ENCODE measurements at places on chromosomes 7 and 10.

- DNase-seq = no peak
Observed at GRCh38 chr10:31930023-31930751, 1.6 kb upstream of the ARHGAP12 start.

DNA sequence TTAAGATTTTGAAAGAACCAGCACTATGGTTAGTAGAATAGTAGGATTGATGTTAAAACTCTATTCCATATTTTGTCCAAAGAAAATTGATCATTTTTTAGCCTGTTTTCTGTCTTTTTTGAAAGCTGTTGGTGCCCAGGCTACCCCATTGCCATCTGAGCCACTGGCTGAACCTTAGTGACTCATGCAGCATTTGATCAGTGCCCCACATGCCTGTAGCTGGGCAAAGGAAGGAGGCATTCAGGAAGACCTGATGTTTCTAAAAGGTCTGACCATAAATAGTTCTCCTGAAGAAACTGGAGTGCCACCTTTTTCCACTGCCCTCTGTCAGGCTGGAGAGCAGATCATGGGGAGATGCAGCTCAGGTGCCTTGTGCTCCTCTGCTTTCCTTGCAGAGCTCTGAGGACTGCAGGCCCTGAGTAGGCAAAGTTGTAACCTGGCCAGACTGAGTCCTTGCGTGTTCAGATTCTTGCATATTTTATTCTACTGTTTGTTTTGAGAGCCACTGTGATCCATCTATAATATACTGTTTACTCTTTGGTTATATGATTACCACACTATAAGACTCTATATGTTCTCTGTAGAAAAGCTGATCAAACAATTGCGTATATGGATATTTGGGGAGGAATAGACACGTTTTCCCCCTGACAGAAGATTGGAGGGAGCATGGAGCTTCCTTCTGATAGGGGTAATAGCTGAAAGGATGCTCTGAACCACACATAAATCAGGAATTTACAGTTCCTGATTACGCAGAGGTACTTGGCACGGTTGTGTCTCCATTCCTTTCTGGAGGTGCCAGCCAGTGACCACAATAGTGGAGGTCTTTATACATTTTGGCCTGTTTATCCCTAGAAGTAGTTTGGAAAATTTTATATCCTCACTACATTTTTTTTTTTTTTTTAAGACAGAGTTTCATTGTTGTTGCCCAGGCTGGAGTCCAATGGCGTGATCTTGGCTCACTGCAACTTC, 48.9 kb upstream of the GJD4 start:
- DNase-seq = no peak

DNA sequence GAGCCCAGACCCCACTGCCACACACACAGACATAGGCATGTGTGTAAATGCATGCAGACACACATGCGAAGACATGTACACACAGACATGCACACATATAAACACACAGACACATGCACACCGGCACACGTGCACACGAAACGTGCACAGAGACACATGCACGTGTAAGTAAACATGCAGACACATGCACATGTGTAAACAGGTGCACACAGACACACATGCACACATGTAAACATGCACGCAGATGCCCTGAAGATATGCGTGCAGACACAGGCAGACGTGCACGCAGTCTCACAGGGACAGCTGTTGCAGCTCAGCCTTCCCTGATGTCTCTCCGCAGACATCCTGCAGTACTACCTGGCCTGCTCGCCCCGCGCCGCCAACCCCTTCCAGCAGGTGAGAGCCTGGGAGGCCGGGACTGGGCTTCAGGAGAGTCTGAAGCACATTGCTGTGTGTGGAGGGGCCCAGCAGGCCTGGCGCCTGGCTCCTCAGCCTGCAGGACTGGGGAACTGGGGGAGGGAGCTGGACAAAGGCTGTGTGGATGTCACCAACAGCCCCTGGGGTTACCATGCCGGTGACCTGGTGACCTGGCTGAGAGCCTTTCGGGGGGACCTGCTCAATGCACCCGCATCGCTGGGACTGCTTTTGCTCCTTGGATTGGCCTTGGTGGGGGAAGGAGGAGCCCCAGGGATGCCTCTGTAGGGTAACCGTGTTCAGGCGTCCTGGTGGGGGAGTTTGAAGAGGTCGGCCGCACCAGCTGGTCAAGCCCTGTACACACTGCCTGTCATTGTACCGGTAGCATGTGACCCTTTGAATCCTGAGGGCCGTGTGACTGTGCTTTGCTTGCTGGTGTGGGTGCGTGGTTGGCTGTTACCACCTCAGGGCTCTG, 20.3 kb downstream of the TTYH3 start:
- DNase-seq = no peak

DNA sequence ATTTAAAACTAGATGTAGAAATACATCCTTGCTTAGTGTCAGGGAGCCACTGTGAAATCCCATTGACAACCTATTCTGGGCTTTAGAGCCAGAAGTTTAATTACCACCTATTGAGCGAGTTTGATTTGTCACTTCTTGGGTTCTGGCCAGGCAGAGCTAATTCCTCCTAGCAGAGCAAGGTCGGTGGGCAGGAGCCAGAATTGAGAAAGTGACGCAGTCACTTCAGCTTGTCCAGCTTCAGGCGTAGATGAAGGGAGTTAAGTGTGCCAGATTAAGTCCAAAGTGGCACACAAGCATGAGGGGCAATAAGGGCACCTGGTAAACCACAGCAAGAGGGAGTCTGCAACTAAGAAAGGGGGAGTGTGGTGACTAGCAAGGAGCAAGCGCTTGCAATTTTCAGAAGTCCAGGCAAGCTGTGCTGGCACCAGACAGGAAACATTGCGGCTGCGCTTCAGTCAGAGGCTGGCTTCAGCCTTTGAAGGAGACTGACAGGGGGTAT, 119.4 kb downstream of the ST7 start:
- no peak for DNase-seq

GRCh38 chr10:45640941-45641340, 31.6 kb downstream of the ZFAND4 start:
- DNase-seq = no peak

DNA sequence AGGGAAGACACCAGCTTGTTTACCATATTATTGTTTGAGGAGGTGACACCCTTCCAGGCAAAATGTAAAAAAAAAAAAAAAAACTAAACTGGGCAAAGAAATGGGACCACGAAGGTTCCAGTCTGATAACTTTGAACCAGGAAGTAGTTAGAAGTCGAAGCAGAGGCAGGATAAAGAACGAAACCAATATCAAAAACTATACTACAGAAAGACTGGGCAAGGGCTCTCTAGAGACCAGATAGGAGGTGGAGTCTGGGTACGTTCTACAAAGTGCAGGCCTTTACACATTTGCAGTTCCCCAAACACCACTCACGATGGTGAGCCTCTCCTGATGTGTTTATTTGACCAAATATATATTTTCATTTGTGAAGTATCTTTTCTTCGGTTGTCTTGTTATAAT, 125.7 kb upstream of the CDK1 start:
- DNase-seq = no peak

DNA sequence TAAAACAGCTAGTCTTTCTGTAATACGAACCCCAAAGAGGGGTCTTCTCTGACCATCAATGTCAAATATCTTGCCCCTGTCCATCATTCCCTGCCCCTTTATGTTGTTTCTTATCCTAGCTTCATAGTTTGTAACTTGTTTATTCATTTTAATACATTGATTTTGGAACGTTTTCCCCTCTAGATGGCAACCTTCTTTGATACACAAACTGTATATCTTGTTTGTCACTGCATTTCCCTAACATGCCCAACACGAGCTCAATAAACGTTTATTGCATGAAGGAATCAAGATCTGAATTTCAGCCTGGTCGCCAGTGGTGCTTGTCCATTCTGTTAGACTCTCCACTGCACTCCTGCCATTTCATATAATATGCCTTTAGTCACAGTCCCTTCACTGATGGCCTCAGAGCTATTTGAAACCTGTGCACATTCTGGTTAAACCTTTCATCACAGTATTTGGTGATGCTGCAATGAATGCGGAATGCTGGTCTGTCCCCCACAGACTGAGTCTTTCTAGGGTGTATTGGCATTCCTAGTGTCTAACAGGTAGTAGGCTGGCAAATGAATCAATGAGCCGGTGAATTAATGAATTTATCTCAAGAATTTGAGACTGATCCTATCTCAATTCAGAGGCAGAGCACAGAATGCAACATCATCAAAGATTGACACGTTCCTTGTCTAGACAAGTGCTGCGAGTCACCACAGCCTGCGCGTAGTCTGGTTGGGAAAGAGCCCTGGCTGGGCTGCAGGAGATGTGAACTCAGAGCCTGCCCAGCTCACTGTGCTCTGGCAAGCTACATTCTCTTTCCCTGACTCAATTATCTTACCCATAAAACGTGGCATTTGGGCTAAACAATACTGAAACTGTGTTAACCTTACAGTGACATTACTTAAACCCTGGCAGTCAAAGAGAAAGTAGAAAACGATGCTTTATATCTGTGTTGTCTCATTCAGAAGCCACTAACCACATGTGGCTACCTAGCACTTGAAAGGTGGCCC, 55.2 kb upstream of the FRMD4A start:
- DNase-seq = no peak

DNA sequence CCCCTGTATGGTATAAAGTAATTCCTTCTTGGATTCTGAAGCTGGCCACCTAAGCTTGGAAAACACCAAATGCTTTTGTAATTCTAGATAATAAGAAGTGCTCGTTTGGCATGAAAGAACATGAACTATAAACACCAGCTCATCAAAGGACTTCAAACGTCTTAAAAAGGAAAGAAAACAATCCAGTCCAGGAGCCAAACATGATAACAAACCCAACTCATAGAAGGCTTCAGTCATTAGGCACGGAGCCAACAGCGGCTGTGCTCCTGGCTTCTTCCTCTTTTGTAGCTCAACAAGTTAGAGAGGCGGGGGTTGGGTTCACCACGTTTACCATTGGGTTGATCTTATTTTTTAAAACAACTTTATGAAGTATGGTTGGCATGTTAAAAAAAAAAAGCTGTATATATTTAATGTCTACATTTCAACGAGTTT, 56.4 kb upstream of the ECHDC3 start:
- DNase-seq = peak; percentile 45

DNA sequence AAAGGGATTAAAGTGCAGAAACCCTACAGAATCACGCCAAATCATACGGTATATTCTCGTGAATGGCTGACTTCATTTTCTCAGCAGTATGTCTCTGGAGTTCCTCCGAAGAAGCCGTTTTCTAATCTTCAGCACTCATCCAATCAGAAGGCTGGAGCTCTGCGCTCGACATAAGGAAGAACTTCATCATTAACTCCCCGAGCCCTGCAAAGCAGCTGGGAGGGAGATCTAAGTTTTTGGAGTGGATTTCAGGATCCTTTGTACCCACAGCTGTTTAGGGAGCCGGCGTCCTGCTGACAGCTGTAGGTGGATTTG, 40.7 kb upstream of the SDK1 start:
- DNase-seq = no peak

DNA sequence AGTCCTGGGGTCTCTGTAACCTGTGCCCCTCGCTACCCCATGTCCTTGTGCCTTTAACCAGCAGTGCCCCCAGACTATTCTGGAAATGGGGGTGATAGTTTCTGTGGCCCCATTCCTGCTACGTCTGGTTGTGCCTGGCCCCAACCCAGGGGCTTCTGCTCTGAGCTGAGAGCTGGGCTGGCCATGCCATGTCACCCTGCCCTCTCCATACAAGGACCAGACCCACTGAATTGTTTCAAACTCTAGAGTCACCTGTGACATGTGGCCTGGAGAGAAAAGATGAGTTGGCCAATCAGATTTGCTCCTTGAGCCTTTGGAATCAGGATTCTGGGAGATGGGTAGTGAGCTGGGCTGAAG, 108.6 kb downstream of the GRK5 start:
- DNase-seq = no peak

- DNase-seq = no peak
Observed at GRCh38 chr7:138608275-138608674, 92.9 kb downstream of the SVOPL start.

GRCh38 chr10:58994226-58995057, 182.0 kb upstream of the PHYHIPL start:
- DNase-seq = no peak

DNA sequence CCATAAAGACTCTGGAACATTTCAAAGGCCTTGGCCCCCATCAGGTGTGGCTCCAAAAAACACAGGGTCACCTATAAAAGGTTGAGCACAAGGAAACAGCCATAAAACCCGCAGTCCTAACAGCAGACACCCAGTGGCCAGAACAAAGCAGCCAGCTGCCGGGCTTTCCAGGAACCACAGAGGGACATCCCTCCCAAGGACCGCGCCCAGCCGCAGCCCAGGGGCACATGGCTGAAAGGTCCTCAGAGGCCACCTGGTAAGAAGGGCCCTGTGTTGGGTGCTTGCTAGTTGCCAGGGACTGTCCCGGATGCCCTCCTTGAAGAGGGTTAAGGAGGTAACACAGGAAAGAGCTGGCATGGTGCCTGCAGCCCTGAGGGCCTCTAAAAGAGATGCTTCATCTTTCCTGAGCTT, 32.7 kb downstream of the KCNMA1 start:
- DNase-seq = no peak

DNA sequence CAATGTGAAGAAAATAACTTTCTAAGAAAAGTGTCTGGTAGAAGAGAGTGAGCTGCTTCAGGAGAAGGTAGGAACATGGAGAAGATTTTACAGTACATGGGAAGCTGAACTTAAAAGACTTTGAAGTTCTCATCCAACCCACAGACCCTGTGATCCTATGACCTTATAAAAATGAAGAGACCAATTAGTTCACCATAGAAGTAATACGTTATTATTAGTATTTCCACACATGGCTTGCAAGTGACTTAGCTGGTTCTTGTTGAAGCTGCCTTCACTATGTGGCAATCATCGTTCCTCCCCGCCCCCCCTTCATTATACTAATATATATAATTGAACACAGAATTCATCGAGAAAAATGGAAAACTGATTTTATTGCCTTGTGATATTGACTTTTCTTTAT, 129.1 kb downstream of the SND1 start:
- no peak for DNase-seq

- DNase-seq = no peak
Observed at GRCh38 chr10:125849448-125849847, 26.1 kb downstream of the BCCIP start.

DNA sequence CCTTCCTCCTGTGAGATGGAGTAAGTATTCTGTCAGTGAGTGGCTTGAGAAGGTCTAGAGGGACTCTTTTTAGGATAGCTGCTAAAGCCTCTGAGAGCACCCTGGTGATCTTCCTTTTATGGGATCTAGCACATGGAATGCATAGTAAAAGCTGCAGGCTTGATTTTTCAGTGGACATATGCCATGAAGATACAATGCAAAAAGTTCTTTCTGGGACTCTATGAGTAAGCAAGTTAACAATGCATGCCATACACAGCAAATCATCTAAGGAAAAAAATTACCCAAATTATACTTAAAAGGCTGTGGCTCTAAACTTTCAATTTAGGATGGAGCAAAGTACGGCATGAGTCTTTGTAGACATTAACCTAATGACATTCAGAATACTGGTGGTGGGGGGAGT, 154.5 kb downstream of the SGMS1 start:
- no peak for DNase-seq

GRCh38 chr7:137685433-137686164, 161.2 kb downstream of the DGKI start:
- no peak for DNase-seq

Data from activated CD8-positive, alpha-beta memory T cell treated with anti-CD3 and anti-CD28 coated beads, Interleukin-2, amount 50 U/mL, for 4 hours (primary cell).